Mesothelial cell of epicardium (in vitro differentiated cells): ENCODE measurements at places on chromosomes 2 and 18. TPM values are rescaled to one million over a fixed set of nuclear protein-coding genes. Genes with fewer than 3 reads are reported as not detected.

The SERPINB4 gene
- total RNA-seq = not detected in 3 replicates

The KCNG2 gene
- 0.14 TPM in 1 of 3 replicates, not detected in the others for total RNA-seq

The SUCLG1 gene
- 49.9 to 54.3 TPM (median 53.5 TPM) in 3 replicates for total RNA-seq

- peak; percentile 28 for DNase-seq
Measured at GRCh38 chr2:170713543-170714380, 1.4 kb upstream of the SP5 start.

GRCh38 chr2:167784084-167784425 lies 463.3 kb downstream of the STK39 start:
- no peak for DNase-seq

- DNase-seq = no peak
Measured at GRCh38 chr18:24992491-24992890, 359.5 kb downstream of the ZNF521 start.

GRCh38 chr2:197455428-197455827 lies 2.1 kb downstream of the COQ10B start:
- no peak for DNase-seq

DNA sequence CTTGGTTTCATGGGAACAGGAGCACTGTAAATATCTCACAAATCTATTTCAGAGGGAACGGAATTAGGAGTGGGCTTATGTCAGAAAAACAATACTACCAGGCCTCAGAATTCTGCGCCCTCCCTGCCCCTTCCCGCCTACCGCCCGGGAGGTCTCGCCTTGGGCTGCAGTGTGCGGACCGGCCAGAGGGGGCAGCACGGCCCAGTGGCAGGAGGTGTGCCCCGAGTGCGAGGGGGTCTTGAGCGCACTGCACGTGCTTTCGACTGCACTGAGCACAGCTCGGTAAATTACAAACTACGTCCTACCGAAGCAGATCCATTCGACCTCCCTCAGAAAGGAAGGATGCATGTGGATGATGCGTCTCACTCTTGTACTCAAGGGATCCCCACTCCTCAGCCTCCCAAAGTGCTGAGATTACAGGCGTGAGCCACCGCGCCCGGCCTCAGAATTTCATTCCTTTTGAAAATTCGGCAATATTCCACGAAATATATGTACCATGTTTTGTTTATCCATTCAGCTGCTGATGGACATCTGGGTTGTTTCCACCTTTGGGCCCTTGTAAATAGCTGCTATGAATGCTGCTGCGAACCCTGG lies 297.0 kb downstream of the BCL2 start:
- no peak for DNase-seq

GRCh38 chr2:130797493-130798435 lies 39.0 kb upstream of the ARHGEF4 start:
- peak; percentile 95 for DNase-seq

- no peak for DNase-seq
Measured at GRCh38 chr18:42922363-42922762, 193.1 kb downstream of the RIT2 start.
